ENCODE measurements at places on chromosomes 7 and 10.

- DNase-seq, result no peak
Observed at GRCh38 chr7:142463401-142463850, 205.6 kb upstream of the PRSS58 start.

- no peak for DNase-seq
Observed at GRCh38 chr10:44882166-44882720, 28.9 kb upstream of the TMEM72 start.

DNA sequence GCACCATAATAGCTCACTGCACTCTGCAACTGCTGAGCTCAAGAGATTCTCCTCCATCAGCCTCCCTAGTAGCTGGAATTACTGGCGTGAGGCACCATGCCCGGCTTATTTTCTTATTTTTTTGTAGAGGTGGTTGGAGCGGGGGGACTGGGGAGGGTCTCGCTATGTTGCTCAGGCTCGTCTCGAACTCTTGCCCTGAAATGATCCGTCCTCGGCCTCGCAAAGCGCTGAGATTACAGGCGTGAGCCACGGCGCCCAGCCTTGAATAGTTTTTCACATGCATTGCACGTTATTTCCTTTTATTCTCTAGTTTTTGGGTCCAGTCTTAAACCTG, 526 bp upstream of the LAMTOR4 start:
- DNase-seq, result no peak

- DNase-seq, result peak; percentile 65
Observed at GRCh38 chr7:99106821-99107241, 37.1 kb downstream of the SMURF1 start.

All from mesendoderm (in vitro differentiated cells).